C1 segment of cervical spinal cord (tissue), 14 donors: ENCODE measurements at places on chromosomes 6 and 20.

GRCh38 chr20:36645998-36646397 is at the start of gene SLA2:
SLA2 (minus strand) TSS chr20:36646196; CDS start chr20:36641335, 4,861 bp downstream.
- no peak for DNase-seq

- no peak for DNase-seq
Measured at GRCh38 chr6:115814907-115815306, 245.8 kb downstream of the FRK start.

DNA sequence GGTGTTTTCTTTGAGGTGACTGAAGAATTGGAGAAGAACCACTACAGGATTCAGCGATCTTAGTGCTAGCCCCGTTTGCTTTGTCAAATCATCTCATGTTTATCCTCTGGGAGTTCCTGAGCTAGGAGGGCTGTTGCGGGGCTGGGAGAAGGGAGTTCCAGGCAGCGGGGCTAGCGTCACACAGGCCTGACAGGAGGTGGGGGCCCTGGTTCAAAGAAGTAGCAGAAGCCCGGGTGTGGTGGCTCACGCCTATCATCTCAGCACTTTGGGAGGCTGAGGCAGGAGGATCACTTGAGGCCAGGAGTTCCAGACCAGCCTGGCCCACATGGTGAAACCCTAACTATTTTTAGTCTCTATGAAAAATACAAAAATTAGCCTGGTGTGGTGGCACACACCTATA is 33.2 kb upstream of the SULF2 start:
- no peak for DNase-seq

GRCh38 chr6:54879188-54879985 is 32.8 kb downstream of the FAM83B start:
- no peak for DNase-seq
